Neural crest cell (in vitro differentiated cells): ENCODE measurements at places on chromosomes 6 and 20. TPM values are rescaled to one million over a fixed set of nuclear protein-coding genes. Genes with fewer than 3 reads are reported as not detected.

GRCh38 chr20:16434062-16434664 lies 139.1 kb downstream of the KIF16B start:
- peak overlapping the region; percentile 35 for H3K4me3 ChIP-seq
- DNase-seq = peak; percentile 60
- no peaks in the 10 kb centered on the region for H3K27me3 ChIP-seq
- peaks cover 30% of the 10 kb centered on the region for H3K36me3 ChIP-seq
- H3K4me1 ChIP-seq = no peaks in the 10 kb centered on the region

DNA sequence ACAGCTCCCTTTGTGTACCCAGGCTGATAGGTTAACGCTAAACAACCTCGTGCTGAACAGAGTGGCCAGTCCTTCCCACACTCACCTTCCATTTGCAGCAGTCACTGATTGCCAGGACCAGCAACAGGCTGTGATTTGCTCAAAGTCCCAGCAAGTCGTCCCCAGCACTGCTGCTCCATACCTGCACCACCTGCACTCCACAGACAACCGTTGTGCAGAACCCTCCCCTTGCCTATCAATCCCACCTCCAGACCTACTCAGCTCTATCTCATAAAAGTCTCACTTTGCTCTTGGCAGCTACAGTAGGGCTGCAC lies 43.1 kb upstream of the SCML4 start:
- no peaks in the 10 kb centered on the region for H3K27me3 ChIP-seq
- DNase-seq = no peak
- H3K4me3 ChIP-seq = no peak overlapping the region
- no peak overlapping the region for H3K27ac ChIP-seq
- peaks cover 36% of the 10 kb centered on the region for H3K4me1 ChIP-seq
- H3K36me3 ChIP-seq = peaks cover 7% of the 10 kb centered on the region

Gene LTB
- not detected in 2 replicates for total RNA-seq

- H3K4me1 ChIP-seq = peaks cover 44% of the 10 kb centered on the region
- H3K27me3 ChIP-seq = no peaks in the 10 kb centered on the region
- peak overlapping the region; percentile 1 for H3K27ac ChIP-seq
- no peaks in the 10 kb centered on the region for H3K36me3 ChIP-seq
- peak overlapping the region; percentile 11 for H3K4me3 ChIP-seq
- DNase-seq = no peak
These were observed 446.0 kb downstream of the QKI start for GRCh38 chr6:163860287-163861081.

Gene RGS17
- total RNA-seq = 3.5 and 4.7 TPM in 2 replicates

Gene OLIG3
- 0.14 and 0.63 TPM in 2 replicates for total RNA-seq

Gene MYB
- total RNA-seq = 6.8 and 8.1 TPM in 2 replicates

- peaks cover 27% of the 10 kb centered on the region for H3K27me3 ChIP-seq
- H3K4me3 ChIP-seq = no peak overlapping the region
- no peaks in the 10 kb centered on the region for H3K4me1 ChIP-seq
- H3K36me3 ChIP-seq = no peaks in the 10 kb centered on the region
- no peak overlapping the region for H3K27ac ChIP-seq
These were observed 160.1 kb downstream of the SCP2D1 start for GRCh38 chr20:18973529-18974173.

DNA sequence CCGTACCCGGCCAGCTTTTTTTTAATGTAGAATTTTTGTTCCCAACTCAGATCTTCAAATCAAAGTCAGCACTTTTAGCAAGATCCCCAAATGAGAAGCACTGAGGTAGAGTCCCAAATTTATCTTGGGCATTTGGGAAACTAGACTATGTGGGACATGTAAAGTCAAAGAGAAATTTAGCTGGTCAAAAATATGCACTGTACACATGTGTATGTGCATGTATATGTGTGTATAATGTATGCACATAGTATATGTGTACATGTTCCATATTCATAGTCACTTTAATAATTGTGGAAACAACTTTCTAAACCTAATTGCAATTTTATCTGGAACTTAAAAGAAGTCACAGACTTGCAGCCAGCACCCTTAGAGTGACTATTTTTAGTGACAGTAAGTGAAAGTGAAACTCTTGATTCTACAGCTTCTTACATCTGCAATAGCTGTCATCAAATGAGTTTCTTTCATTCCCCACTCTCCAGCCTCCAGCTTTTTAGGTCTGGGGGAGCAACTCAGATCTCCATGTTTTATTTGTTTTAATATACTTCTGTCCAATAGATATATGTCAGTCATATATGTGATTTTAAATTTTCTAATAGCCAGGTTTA lies 53.6 kb downstream of the CDC40 start:
- peaks cover 14% of the 10 kb centered on the region for H3K36me3 ChIP-seq
- no peak overlapping the region for H3K4me3 ChIP-seq
- no peaks in the 10 kb centered on the region for H3K4me1 ChIP-seq
- no peaks in the 10 kb centered on the region for H3K27me3 ChIP-seq
- DNase-seq = no peak
- no peak overlapping the region for H3K27ac ChIP-seq

Gene ELOVL4
- total RNA-seq = 9.0 and 10.1 TPM in 2 replicates

GRCh38 chr20:50208085-50208491 lies 17.5 kb downstream of the CEBPB start:
- no peak for DNase-seq
- peaks cover 5% of the 10 kb centered on the region for H3K27me3 ChIP-seq
- no peak overlapping the region for H3K4me3 ChIP-seq
- H3K4me1 ChIP-seq = no peaks in the 10 kb centered on the region

DNA sequence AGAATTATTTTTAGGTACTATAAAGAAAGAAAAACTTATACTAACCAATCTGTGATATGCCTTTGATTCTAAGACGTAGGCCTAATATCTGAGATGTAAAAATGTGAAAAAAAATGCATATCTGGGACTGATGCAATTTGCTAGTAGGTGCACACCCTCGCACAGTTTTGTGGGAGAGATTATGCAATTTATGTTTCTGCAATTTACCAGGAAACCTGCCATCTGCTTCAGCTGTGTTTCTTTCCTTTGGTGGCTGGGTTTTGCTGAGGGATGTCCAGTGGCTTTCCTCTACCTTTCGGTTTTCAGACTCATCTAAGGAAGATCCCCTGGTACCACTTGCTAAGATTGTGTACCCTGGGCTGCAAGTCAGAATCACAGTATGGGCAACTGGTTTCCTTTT lies 186.9 kb downstream of the ZFP64 start:
- peaks cover 50% of the 10 kb centered on the region for H3K4me1 ChIP-seq

Gene TFAP2B
- total RNA-seq = 66.1 and 73.3 TPM in 2 replicates

Gene UST
- total RNA-seq = 5.5 and 6.1 TPM in 2 replicates

GRCh38 chr6:11230158-11231107 lies 2.0 kb downstream of the NEDD9 start:
- peaks cover 82% of the 10 kb centered on the region for H3K4me1 ChIP-seq
- H3K27ac ChIP-seq = peak overlapping the region; percentile 65
- no peaks in the 10 kb centered on the region for H3K27me3 ChIP-seq
- no peak for DNase-seq
- peak overlapping the region; percentile 96 for H3K4me3 ChIP-seq

DNA sequence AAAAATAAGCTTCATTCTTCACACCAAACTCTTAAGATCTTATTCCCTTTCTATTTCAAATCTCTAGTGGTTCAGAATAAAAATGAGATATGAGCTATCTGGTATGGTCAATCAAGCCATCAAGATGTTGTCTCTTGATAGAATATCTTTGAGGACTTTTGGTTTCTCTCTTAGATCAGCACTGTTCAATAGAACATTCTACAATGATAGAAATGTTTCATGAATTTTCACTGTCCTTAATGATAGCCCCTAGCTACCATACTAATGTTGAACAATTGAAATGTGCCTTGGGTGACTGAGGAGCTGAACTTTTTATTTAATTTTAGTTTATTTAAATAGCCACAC lies 24.1 kb upstream of the HINT3 start:
- no peak for DNase-seq
- H3K4me3 ChIP-seq = no peak overlapping the region
- H3K36me3 ChIP-seq = peaks cover 4% of the 10 kb centered on the region
- no peaks in the 10 kb centered on the region for H3K27me3 ChIP-seq
- H3K4me1 ChIP-seq = no peaks in the 10 kb centered on the region

DNA sequence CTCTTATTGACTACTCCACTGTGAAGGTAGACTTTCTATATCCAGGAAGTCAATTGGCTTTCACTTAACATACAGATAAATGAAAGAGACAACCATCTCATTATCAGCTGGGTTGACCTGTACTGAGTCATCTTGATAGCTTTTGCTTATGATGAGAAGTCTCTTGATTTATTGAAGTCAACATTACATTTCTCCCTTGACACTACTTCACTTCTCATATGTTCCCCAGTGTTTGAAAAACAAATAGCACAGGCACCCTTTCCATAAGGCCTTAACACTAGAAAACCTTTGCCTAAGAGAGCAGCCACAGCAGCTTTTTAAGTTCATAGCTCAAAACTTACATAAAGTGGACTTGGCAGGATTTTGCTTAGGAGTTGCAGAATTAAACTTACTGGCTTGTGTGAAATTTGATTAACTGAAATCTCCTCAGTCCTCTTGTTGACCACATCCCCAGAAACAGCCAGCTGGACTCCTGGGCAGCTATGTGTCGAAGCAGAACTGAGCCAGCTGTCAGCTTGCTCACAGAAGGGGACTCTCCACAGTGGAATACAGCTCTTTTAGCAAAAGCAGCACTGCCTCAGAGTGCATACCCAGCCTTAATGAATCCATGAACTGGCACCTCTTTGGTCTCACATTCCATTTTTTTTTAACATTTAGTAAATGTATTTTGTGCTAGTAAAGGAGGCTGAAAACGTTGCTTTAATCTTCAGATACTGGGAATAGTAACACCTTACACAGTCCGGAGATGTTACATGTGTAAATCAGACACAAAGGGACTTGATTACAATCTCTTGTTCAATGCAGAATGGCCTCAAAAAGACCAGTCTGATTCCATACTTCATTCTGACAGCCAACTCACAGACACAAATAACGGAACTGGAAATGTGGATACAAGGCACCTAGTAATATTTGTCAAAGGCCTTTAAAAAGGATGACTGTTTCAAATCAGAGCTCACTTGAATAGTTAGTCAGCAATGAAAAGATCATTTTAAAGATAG lies 1532.7 kb downstream of the HACE1 start:
- H3K4me3 ChIP-seq = no peak overlapping the region
- DNase-seq = no peak
- H3K4me1 ChIP-seq = peaks cover 6% of the 10 kb centered on the region
- H3K27ac ChIP-seq = no peak overlapping the region
- H3K27me3 ChIP-seq = no peaks in the 10 kb centered on the region

DNA sequence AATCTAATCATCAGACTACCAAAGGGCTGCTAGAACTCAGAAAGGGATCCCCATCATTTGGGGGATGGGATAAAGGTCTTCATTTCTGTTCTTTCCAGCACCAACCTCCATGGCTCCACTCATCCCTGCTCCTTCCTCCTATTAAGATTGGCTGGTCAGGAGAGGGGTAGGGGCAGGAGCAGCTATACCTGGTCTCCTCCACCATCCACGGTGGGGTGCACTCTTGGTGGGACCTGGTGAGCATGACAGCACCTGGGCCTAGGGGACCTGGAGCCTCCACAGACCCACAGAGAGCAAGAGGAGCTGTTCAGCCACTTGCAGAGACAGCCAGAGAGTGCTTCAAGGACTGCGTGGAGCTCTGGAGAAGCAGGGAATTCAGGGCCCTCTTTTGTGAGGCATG lies 6.1 kb upstream of the ULBP2 start:
- peaks cover 7% of the 10 kb centered on the region for H3K4me1 ChIP-seq
- no peak overlapping the region for H3K4me3 ChIP-seq
- H3K27me3 ChIP-seq = peaks cover 97% of the 10 kb centered on the region
- H3K36me3 ChIP-seq = no peaks in the 10 kb centered on the region
- H3K27ac ChIP-seq = no peak overlapping the region

DNA sequence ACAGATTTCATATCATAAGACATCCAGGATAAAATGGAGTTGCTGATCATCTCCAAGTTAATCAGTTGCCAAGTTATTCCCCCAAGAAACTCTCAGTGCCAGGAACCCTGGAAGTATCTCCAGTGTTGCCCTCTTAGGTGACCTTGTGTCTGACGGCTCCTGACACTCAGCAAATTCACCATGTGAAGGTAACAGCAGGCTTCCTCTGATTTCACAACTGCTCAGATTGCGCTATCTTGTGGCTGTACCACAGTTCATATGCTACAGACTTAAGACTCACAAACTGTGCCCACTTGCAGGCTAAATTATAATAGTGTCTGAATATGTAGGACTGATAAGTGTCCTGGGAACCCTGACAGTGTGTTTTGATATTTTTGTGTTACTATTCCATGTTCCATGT lies 186.6 kb upstream of the OPRM1 start:
- peaks cover 6% of the 10 kb centered on the region for H3K4me1 ChIP-seq
- no peak overlapping the region for H3K27ac ChIP-seq
- no peak overlapping the region for H3K4me3 ChIP-seq
- H3K27me3 ChIP-seq = no peaks in the 10 kb centered on the region
- H3K36me3 ChIP-seq = peaks cover 4% of the 10 kb centered on the region
- no peak for DNase-seq

GRCh38 chr6:134805168-134805567 lies 144.7 kb downstream of the ALDH8A1 start:
- no peak overlapping the region for H3K4me3 ChIP-seq
- H3K36me3 ChIP-seq = no peaks in the 10 kb centered on the region
- no peak for DNase-seq
- no peak overlapping the region for H3K27ac ChIP-seq
- no peaks in the 10 kb centered on the region for H3K4me1 ChIP-seq

DNA sequence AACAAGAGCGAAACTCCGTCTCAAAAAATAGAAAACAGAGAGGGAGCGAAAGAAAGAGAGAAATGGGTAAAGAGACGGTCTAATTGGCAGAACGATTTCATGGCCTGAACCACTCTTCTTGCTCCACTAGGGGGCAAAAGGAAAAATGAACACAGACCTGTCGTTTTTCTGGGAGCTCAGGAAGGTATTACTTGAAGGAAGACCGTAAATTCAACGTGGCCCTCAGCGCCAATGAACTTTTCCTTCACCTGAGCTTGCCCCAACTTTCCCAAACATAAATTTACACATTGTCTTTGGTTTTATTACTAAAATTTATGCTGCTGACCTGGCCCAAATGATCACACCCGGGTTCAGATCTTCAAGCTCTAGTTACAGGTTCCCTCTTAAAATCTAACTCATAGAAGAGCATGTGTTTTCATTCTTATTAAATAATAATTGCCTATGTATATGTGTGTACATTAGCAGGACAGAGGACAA lies 67.3 kb downstream of the ATP9A start:
- peak; percentile 36 for DNase-seq
- no peaks in the 10 kb centered on the region for H3K36me3 ChIP-seq
- peaks cover 77% of the 10 kb centered on the region for H3K4me1 ChIP-seq
- peak overlapping the region; percentile 16 for H3K4me3 ChIP-seq
- no peak overlapping the region for H3K27ac ChIP-seq
- no peaks in the 10 kb centered on the region for H3K27me3 ChIP-seq

- DNase-seq = no peak
- no peaks in the 10 kb centered on the region for H3K27me3 ChIP-seq
- no peak overlapping the region for H3K27ac ChIP-seq
- H3K4me3 ChIP-seq = no peak overlapping the region
These were observed 57.4 kb upstream of the BMP2 start for GRCh38 chr20:6709910-6710595.

GRCh38 chr6:151442371-151442770 lies 9.6 kb downstream of the RMND1 start:
- no peak overlapping the region for H3K4me3 ChIP-seq
- peaks cover 16% of the 10 kb centered on the region for H3K4me1 ChIP-seq
- no peak overlapping the region for H3K27ac ChIP-seq
- no peaks in the 10 kb centered on the region for H3K27me3 ChIP-seq

GRCh38 chr6:46584586-46584985 lies 68.0 kb downstream of the CYP39A1 start:
- H3K27me3 ChIP-seq = no peaks in the 10 kb centered on the region
- DNase-seq = no peak
- H3K4me3 ChIP-seq = no peak overlapping the region
- no peaks in the 10 kb centered on the region for H3K4me1 ChIP-seq
- H3K27ac ChIP-seq = no peak overlapping the region

GRCh38 chr6:41663568-41663967 lies 25.3 kb downstream of the MDFI start:
- H3K36me3 ChIP-seq = no peaks in the 10 kb centered on the region
- H3K27ac ChIP-seq = no peak overlapping the region
- H3K4me3 ChIP-seq = no peak overlapping the region
- no peak for DNase-seq
